ENCODE measurements at places on chromosomes 3 and 15.

GRCh38 chr3:152438181-152438580 is 169.5 kb downstream of the MBNL1 start:
- no peak for DNase-seq

- no peak for DNase-seq
Observed at GRCh38 chr15:51380999-51381806, 39.7 kb downstream of the GLDN start.

GRCh38 chr3:126291061-126291460 is 66.1 kb downstream of the KLF15 start:
- no peak for DNase-seq

DNA sequence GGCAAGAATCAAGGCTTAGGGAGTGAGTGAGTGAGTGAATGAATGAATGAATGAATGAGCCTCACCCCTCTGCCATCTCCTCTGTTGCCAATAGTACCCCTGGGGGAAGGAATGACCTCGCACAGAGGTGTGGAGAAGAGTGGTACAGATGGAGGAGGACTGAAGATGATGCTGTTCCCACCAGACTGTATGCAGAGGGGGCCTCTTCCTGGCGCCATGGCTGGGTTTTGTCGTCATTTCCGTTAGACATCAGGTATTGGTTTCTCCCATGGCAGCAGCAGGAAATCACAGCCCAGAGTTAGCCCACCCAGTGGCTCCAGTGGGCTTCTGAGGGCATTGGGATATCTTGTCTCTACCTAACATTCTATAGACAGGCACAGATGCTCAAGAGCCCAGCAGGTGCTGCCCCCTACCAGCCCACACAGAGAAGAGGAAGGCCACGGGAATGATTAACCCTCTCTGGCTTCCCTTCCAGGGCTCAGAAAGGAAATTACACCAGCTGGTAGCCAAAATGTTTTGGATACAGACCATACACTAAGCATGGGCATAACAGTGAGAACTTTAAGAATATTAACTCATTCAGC is 109.8 kb upstream of the SLC6A11 start:
- DNase-seq, result no peak

DNA sequence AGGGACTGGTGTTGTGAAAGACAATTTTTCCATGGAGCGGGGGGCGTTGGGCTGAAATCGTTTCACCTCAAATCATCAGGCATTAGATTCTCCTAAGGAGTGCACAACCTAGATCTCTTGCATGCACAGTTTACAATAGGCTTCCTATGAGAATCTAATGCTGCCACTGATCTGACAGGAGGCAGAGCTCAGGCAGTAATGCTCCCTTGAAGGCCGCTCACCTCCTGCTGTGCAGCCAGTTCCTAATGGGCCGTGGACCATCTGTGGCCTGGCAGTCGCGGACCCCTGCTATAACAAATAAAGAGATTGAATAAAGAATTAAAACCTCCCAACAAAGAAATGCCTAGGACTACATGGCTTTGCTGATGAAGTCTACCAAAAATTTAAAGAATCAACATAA is 25.3 kb upstream of the ANKRD28 start:
- DNase-seq, result no peak

DNA sequence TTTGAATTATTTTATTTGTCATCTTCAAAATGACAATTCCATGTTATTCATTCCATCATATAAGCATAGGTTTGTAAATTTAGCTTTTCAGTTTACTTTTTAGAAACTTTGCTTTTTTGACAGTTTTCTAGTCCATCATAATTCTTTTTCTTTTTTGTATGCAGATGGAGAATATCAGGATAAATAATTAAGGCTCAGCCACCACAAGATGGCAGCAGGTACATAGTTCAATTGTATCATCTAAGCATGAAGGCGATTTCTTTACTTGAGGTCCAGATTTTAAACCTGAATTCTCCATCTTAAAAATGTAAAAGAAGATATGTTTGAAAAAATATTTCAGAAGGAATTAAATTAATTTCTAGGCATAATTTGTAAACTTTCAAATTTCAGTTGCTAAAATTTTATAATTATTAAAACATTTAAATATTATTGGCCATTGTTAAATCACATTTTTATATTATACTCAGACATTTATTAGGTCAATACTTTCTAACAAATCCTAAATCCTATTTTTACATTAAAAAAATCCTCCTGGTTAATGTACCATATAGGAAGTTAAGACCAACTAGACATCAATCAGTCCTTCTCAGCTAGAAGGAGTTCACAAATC is 15.1 kb downstream of the PLSCR5 start:
- no peak for DNase-seq

DNA sequence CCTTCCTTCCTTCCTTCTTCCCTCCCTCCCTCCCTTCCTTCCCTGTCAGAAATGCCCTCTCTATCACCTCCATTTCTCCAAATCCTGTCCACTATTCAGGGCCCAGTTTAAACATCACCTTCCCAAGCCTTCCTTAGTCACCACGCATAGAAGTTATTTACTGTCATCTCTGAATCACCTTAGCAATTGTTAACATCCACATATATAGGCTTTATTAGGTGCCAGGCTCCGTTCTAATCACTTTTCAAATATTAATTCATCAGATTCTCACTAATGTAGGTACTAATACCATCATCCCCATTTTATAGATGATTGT is 1.1 kb upstream of the MAGEF1 start:
- no peak for DNase-seq

DNA sequence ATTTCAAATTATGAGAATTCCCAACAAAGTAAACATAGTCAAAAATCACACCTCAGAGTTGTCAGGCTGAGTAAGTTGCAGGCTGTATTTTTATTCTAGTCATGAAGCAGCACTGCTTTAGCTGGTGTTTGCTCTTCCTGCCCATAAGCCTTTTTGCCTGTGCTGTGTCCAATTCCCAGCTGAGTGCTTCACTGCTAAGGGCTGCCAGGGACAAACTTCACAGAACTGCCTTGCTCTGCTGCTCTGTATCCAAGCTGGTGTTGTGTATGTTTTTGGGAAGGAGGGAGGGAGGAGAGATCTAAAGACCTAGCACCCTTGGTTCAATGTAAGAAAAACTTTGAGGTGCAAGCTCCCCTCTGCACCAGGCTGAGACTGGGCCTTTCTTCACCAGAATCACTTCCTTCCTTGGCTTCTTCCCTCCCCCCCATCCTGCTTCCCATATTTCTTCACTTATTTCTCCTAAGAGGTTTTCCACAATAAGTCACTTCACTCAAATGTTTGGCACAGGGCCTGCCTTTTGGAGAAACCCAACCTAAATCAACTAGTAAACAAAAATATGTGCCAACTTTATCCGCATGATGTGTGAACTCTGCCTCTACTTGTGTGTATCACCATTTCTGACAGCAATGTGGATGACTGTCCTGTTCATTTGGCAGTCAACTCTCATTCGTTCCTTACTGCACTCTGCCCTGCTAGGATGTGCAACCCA is 156.1 kb downstream of the TBL1XR1 start:
- DNase-seq, result no peak
